ENCODE measurements at places on chromosomes 16 and 17.

- DNase-seq: no peak
Observed at GRCh38 chr17:14513835-14514234, 213.0 kb downstream of the HS3ST3B1 start.

- DNase-seq: peak; percentile 29
Observed at GRCh38 chr17:45895304-45895968, 1.1 kb downstream of the MAPT start.

- no peak for DNase-seq
Observed at GRCh38 chr17:63934183-63935112, 2.3 kb upstream of the CD79B start.

- DNase-seq: no peak
Observed at GRCh38 chr17:1976683-1977064, 48.5 kb downstream of the RTN4RL1 start.

Data from CD4-positive, alpha-beta T cell treated with Interleukin-10 for 1 hour (primary cell).